ENCODE measurements at places on chromosomes 3 and 15. TPM values are rescaled to one million over a fixed set of nuclear protein-coding genes. Genes with fewer than 3 reads are reported as not detected.

The STAC gene
- total RNA-seq, result not detected

The MYRIP gene
- not detected for total RNA-seq

The PGBD4 gene
- total RNA-seq, result 2.3 TPM

The ARGFX gene
- not detected for total RNA-seq

GRCh38 chr3:66220066-66220465, 735 bp upstream of the SLC25A26 start:
- DNase-seq, result no peak
- H3K27ac ChIP-seq, result peak overlapping the region; percentile 81
- peaks cover 10% of the 10 kb centered on the region for H3K4me1 ChIP-seq

GRCh38 chr15:88337993-88338392, 81.5 kb upstream of the NTRK3 start:
- no peak overlapping the region for H3K27ac ChIP-seq
- H3K4me1 ChIP-seq, result no peaks in the 10 kb centered on the region
- no peak overlapping the region for H3K4me3 ChIP-seq
- DNase-seq, result no peak
- H3K27me3 ChIP-seq, result peaks cover 3% of the 10 kb centered on the region
- no peaks in the 10 kb centered on the region for H3K36me3 ChIP-seq

- H3K4me1 ChIP-seq, result no peaks in the 10 kb centered on the region
- no peaks in the 10 kb centered on the region for H3K36me3 ChIP-seq
- H3K27me3 ChIP-seq, result no peaks in the 10 kb centered on the region
- H3K27ac ChIP-seq, result no peak overlapping the region
Observed at GRCh38 chr15:53586799-53587198, 172.7 kb downstream of the WDR72 start.

DNA sequence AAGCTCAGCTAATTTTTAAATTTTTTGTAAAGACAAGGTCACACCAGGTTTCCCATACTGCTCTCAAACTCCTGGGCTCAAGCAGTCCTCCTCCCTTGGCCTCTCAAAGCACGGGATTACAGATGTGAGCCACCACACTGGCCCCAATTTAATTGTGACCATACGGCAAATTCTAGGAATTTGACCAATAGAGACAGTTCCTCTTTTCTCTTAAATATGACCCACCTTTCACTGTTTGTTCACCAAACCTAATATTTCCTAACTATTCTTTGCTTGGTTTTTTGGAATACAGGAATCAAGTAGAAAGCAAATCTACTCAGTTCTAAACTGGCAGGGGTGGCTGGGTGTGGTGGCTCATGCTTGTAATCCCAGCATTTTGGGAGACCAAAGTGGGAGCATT, 264.0 kb downstream of the SHQ1 start:
- no peaks in the 10 kb centered on the region for H3K4me1 ChIP-seq
- no peak for DNase-seq
- no peak overlapping the region for H3K27ac ChIP-seq
- H3K27me3 ChIP-seq, result no peaks in the 10 kb centered on the region
- no peaks in the 10 kb centered on the region for H3K36me3 ChIP-seq

- H3K27ac ChIP-seq, result no peak overlapping the region
- H3K36me3 ChIP-seq, result no peaks in the 10 kb centered on the region
- no peak for DNase-seq
- H3K4me1 ChIP-seq, result no peaks in the 10 kb centered on the region
Observed at GRCh38 chr3:113255854-113256615, 44.7 kb downstream of the BOC start.

Measured in CD4-positive, alpha-beta T cell (primary cell).